Lung (tissue), 17 donors: ENCODE measurements at places on chromosomes 6 and 20. TPM values are rescaled to one million over a fixed set of nuclear protein-coding genes. Genes with fewer than 3 reads are reported as not detected.
A peak's percentile ranks its signal among the peaks of the same experiment; 100 is the strongest.

Gene LTV1
- 22.6 TPM for total RNA-seq

Gene GINS1
- 3.1 TPM for total RNA-seq

Gene NRN1
- total RNA-seq, result 10.8 TPM

Gene CDH4
- total RNA-seq, result 0.43 TPM

Gene CAGE1
- total RNA-seq, result 0.15 TPM

Gene HLA-DRA
- total RNA-seq, result 421 TPM

Gene RNF144B
- 96.8 TPM for total RNA-seq

Gene SLPI
- 451 TPM for total RNA-seq

Gene RSPO4
- 7.4 TPM for total RNA-seq

DNA sequence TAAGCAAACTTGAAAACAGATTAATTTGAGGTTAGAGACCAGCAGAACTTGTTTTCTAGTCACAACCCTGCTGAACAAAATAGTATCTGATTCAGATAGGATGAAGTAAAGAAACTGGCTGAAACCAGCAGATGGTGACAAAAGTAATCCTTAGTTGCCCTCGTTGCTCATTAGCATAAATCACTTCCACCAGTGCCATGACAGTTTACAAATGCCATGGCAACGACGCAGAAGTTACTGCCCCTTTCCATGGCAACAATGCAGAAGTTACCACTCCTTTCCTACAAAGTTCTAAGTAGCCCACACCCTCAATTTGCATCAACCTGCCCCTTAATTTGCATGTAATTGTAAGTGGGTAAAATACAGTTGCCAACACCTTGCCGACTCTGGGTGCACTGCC is 23.7 kb downstream of the SNRPB start:
- DNase-seq, result no peak

DNA sequence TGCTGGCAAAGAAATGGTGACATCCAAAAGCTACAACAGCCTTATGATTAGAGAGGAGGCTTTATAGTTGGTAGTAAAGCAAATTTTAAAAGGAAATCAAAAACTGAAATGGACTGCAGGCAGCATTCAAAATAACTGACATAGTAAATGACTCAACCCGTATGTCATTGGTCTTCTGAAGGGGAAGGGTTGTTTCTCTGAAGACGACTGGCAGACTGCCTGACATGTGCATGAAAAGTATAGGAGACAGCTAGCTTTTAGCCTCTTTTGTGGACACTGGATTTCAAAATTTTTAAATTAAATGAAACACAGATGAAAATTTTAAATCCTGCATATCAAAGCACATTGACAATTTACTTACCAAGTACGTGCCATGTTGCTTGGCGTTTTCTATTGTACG is 90.7 kb downstream of the TRMT6 start:
- no peak for DNase-seq

DNA sequence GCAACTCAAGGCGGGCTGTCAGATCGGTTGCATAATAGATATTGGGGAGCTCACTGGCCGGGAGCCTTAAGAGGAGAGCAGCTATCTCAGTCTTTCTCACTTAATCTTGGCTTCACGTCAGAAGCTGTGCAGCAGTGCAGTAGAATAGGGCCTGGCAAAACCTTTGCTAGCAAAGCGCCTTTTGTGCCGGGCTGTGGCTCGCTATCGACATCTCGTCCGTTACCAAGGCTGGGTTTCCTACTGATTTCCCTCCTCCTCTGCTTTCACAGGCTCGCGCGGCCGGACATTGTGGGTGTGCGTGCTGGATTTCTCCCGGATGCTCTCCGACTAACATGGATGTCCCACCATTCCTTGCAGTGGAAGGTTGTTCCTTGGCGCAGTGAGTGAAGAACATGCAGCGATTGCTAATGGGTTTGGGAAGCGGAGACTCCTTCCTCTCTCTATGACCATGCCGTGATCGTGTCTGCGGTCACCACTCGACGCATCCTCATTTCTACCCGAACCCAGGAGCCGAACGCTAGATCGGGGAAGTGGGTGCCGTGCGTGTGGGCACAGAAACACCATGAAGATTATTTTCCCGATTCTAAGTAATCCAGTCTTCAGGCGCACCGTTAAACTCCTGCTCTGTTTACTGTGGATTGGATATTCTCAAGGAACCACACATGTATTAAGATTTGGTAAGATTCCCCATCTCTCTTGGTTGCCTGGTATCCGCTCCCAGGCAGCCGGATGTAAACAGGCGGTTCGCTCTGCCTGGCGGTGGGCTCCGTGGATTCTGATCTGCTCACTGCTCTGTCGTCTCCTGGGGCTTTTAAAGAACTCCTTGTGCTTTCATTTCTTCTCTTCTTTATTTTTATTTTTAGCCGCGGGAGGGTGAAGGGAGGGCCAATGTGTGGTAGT is 5.5 kb downstream of the GRIK2 start:
- no peak for DNase-seq

DNA sequence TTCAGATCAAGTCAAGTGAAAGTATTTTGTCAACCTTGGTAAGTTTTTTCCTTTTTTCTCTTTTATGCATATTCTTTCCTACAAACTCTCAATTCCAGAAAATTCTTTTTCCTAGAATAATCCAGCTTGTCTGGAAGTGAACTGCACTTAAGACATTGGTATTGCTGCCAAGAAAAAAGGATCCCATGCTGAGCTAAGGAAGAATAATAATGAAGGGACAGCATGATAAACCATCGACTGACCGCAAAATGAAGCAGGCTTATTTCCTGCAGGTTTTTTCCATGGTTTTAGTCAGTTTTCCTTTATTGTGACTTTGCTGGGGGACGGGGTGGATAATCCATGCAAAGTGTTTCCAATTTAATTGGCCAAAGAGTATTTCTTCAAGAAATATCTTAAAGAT is 857.6 kb upstream of the SLC35B3 start:
- no peak for DNase-seq

- peak; percentile 86 for DNase-seq
These were observed 20.8 kb downstream of the C20orf203 start for GRCh38 chr20:32652739-32653526.

DNA sequence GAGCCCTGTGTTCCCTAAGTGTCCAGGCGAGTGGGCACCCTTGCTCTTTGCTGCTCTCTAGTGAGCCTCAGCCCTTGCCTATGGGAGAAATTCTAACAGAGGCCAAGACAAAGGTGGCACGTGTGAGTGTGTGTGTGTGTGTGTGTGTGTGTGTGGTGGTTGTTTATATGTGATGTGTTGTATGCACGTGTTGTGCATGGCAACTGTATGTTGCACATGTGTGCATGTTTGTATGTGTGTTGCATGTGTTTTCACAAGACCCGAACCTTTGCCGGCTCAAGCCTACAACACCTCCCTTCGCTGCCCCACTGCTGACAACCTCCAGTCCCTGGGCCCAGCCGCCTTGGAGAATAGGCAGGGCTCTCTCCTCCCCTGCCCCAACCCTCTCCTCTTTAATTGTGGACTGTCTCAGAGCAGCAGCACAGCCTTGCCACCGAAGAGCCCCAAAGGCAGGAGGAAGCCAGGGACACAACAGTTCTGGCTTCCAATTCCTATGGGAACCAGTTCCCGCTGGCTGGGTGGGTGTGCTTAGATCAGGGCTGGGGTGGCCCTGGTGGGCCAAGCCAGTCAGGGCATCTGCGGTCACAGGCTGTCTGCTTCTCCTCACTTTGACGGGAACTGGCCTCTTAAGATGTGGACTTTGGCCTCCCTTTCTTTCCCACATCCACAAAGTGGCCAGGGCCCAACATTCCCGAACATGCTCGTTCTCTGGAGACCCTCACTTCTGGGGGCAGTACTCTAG is 2.7 kb downstream of the KCNK16 start:
- DNase-seq, result no peak

DNA sequence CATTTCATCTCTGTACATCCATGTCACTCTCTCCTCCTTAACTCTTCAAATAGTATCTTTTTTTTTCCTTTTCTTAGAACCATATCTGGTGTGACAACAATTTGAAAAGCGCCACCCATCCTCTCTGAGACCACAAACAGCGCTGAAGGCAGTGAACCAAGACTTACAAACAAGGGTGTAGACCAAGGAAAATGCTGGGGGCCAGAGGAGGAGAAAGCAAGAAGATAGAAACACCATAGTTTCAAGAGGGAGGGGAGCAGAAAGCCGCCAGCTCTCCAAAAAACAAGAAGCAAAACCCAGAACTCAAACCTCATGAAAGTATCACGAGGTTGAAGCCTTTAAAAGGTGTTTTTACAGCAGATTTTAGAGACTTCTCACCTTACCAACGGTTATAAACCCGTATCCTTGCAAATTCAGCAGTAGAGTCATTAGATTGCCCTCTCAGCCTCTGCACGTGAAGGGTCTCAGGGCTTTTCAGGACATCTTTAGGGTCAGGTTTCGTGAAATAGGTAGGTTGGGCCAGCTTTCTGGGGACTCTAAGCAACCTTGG is 13.3 kb upstream of the RIPOR2 start:
- no peak for DNase-seq

DNA sequence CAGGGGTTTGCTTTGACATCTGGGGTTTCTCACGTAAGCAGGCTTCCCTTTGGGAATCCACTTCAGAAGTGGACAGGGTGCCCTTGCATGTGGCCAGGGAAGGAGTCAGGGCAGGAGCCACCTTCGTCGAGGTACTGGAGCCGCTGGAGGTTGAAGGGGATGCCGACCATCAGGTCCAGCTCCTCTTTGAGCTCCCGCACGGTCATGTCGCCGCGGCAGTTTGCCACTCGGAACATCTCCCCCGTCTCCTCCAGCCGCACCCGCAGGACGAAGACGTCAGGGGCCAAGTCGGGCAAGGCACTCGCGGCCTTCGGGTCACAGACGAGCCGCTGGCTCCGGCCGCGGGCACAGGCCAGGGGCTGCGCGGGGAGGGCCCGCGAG is 360 bp downstream of the ANKRD60 start:
- DNase-seq, result no peak

GRCh38 chr20:51531141-51531710 is 11.3 kb downstream of the NFATC2 start:
- DNase-seq, result no peak

DNA sequence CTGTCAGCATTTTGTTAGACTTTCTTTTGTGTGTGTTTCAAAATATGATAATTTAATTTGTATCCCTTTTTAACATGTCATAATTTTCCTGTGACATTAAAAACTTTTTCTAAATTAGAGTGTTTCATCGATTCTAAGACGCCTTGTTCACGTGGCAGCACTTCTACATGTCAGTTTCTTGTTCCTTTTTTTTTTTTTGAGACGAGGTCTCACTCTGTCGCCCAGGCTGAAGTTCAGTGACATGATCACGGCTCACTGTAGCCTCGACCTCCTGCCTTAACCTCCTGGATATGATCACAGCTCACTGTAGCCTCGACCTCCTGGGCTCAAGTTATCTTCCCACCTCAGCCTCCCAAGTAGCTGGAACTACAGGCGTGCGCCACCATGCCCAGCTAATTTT is 27.6 kb upstream of the ADRM1 start:
- no peak for DNase-seq

DNA sequence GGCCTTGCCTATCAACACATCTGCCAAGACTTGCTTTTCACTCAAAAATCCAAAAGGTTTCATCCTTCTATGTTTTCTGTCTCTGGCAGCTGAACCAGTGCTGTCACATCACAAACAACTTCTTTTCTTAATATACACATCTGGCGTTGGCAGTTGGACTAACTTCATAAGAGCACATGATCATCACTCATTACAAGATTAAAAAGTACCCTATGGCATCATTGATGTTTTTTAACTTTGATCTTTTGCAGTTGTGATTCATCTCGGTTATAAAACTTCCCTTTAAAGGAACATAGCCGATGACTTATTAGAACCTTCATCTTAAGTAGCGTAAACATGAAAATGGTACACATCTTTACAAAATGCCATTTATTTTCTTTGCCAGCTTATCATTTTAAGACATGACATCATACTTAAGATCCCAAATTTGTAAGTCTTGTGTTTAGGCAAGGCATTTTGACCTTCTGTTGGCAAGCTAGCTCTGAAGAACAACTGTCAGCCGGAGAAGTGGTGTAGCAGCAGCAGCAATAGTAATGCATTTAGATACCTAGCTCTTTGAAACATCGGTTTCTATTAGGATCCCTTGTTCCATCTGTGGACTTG is 64.2 kb upstream of the SUPT3H start:
- peak; percentile 70 for DNase-seq

DNA sequence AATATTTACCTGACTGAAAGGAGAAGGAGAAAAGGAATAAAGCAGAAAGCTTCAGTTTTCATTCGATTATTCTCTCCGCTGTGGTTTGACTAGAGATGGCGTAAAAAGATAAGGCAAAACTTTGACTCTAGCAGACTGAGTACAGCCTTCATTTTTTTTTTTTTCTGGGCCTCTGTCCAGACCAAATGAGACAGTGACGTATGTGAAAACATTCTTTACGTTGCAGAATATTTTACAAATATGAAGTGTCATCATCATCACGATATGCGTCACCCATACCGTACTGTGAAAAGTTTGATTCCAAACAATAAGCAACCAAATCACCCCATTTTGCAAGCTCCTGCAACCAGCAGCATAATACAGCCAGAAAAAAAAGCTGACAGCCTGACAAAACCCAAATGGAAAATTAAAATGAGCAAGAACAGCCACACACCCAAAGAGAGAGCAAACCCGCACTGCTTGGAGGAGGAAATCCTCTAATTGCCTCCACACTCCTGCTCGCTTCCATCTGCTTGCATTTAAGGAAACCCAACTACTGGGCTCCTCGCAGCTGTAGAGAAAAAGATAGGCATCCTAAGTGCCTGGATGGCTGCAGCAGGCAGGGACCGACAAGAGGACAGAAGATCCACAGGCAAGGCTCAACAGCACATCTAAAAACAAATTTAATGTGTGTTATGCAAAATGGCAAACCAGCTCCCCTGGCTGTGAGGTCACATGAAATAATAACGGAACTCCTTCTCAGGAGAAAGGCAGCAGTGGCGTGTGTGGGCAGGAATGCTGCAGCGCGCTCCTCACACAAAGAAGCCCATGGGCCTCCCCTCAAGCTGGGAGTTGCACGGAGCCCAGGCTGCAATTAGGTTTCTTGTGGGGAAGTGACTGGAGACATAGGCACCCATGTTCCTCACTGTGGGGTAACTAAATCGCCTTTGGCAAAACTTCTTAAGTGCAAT is 113.1 kb downstream of the FYN start:
- peak; percentile 61 for DNase-seq

- peak; percentile 69 for DNase-seq
These were observed 2.1 kb downstream of the TOP1 start for GRCh38 chr20:41030531-41031242.

- peak; percentile 60 for DNase-seq
These were observed 1.3 kb upstream of the RING1 start for GRCh38 chr6:33206864-33207551.

- no peak for DNase-seq
These were observed 29.8 kb downstream of the PSMB9 start for GRCh38 chr6:32883789-32884188.

- no peak for DNase-seq
These were observed 144.9 kb downstream of the TFAP2A start for GRCh38 chr6:10269814-10270472.

DNA sequence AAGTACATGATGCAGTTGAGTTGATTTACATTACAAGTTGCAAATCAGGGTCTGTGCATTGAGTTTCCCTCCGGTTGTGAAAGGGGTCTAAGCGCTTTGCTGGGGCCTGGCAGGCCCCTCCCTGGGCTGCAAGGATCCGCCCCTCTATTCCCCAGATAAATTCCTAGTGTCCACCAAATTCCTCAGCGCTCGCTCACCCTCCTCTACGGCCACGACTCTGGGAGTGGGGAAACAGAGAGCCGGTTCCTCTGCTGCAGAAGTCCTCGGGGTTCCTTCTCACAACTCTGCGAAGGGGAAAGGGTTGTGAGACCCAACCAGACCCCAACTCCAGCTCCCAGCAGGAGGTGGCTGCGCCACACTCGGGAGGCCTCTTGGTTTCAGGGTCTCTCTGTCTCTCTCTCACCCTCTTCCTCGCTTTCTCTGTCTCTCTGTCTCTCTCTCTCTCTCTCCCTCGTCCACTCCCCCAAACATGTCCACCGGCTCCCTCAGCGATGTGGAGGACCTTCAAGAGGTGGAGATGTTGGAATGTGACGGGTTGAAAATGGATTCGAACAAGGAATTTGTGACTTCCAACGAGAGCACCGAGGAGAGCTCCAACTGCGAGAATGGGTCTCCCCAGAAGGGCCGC is at the start of gene TCF21:
Gene TCF21, plus strand, starts transcription at position 185 of the 628 bp plus-strand sequence. Its CDS starts 285 bp downstream, at position 470.
- DNase-seq, result peak; percentile 98
